CD14-positive monocyte (primary cell): ENCODE measurements at places on chromosomes 4 and X.
A peak's percentile ranks its signal among the peaks of the same experiment; 100 is the strongest.

- DNase-seq = no peak
Observed at GRCh38 chrX:17679261-17679660, 58.0 kb upstream of the SCML1 start.

DNA sequence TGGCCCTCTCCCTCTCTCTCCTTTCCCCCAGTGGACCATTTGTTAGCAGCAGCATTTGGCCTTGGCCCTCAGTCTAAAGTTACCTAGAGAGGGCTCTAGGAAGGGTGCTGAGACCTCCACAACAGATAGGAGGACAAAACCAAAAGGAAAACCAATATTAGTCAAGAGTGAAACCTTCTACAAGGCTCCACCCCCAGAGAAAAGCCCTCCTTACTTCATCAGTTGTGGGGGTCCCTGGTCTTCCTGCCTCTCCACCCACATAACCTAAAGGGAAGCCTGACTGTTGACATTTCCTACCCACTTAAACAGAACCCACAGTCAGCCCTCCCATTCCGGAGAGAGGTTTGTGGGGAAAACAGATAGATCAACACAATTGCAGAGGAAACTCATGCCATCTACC is 4.7 kb upstream of the CD40LG start:
- no peak for DNase-seq

GRCh38 chr4:11919316-11919715 is 490.6 kb upstream of the HS3ST1 start:
- DNase-seq = no peak

DNA sequence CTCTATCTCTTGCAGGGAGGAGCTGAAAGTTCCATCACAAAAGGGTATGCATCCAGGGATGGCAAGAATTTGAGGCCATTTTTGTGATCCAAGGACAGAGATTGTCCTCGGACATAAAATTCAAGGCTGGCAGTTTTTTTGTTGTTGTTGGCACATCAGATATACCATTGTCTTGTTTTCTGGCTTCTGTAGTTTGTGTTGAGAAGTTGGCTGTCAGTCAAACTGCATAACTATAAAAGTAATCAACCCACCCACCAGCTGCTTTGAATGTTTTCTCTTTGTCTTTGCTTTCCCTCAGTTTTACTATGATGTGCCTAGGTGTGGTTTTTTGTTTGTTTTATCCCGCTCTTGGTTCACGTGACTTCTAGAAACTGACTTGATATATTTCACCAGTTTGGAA is 21.6 kb upstream of the PDZD4 start:
- DNase-seq = no peak

DNA sequence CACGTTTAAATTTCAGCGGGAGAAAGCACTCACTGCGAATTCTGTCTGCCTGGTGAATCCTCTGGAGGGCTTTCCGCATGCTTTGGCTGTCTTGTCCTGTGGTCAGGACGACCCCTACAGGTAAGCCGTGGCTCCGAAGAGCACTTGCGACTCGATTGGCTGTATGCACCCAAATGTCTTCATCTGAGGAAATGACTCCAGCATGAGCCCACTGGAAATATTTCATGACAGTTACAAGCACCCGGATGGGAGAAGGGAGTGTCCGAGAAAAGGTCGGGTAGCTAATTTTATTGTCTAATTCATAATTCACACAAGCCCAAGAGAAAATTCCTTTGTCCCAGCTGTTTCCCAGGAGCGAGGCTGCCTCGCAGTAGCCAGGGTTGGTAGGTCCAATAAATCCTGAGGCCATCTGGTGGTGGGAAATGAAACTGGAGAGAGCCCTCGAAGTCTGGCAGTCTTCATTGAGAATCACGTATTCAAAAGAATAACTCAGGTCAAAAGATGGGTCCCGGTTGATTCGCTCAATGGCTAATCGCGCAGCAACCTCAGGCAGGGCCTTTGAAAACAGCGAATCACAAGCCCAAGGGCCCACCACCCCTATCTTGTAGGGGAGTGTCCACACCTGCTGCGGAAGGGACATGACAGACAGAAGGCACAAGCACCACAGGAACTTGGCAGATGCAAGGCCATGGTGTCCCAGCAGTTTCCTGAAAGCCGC is 6.6 kb downstream of the GUCY2F start:
- no peak for DNase-seq

- no peak for DNase-seq
Observed at GRCh38 chr4:108171339-108172230, 2.9 kb upstream of the LEF1 start.

- no peak for DNase-seq
Observed at GRCh38 chrX:13007519-13008188, 32.7 kb downstream of the TMSB4X start.

- DNase-seq = no peak
Observed at GRCh38 chr4:77006753-77007353, 57.3 kb downstream of the SEPTIN11 start.

GRCh38 chr4:6542951-6543350 is 32.0 kb upstream of the MAN2B2 start:
- DNase-seq = no peak

DNA sequence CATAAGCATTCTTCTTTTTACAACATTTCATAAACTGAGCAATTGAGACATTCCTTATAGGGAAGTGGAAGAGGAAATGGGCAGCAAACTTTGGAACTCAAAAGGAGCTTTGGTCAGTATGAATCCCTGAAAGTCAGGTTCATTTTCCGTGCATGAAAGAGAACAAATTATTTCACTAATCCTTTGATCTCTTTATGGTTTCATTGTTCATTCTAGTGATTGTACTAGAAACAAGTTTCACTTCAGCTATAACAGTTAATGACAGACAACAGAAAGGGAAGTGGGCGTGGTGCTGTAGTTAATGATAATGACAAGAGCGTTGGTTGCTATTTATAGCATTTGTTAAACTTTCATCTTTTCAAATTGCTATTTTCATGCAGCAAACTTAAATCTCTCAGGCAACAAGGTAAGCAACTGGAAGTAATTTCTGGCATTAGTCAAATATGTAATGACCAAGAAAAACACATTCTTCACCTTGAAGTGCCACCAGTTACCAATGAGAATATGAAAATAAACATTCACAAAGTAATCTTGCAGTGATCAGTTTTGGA is 98.4 kb downstream of the AREG start:
- peak; percentile 43 for DNase-seq

DNA sequence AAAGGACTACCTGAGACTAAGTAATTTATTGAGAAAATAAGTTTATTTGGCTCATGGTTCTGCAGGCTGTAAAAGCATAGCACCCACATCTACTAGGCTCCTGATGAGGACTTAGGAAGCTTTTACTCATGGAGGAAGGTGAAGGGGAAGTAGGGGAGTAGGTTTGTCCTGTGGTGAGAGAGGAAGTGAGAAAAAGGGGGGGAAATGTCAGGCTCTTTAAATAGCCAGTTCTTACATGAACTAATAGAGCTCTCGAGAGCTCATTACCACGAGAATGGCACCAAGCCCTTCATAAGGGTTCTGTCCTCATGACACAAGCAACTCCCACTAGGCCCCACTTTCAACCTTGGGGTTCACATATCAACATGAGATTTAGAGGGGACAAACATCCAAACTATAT is 125.5 kb upstream of the NRK start:
- no peak for DNase-seq

DNA sequence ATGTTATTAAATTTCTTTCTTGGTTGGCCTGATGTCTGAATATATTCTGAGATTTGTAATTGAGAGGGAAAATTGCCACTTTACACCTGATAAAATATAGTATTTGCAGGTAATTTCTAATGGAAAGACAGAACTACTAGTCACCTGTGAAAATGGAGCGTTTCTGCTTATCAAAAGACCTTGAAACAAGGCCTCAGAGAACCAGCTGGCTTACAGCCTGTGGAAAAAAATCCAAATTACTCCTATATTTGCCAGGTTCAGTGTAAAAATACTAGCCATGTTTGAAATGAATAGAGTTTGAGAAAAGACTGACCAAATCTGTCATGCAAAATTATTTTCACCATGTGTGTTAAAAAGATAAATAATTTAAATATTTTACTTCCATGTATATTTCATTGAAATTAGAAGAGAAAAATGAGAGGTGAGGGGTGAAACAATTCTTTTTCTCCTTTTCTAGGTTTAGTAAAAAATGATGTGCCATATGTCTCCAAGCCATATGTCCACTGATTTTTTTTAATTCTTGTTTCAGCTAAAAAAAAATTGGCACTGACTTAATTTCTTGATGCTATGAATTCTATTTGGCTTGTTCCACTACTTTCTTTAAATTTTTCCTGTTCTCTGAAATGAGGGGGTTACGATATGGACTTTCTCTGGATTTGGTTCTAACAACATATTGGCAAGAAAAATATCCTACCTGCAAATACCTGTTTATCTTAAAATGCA is 464.9 kb downstream of the GRXCR1 start:
- no peak for DNase-seq

- no peak for DNase-seq
Observed at GRCh38 chr4:48372272-48372671, 30.9 kb downstream of the SLAIN2 start.

DNA sequence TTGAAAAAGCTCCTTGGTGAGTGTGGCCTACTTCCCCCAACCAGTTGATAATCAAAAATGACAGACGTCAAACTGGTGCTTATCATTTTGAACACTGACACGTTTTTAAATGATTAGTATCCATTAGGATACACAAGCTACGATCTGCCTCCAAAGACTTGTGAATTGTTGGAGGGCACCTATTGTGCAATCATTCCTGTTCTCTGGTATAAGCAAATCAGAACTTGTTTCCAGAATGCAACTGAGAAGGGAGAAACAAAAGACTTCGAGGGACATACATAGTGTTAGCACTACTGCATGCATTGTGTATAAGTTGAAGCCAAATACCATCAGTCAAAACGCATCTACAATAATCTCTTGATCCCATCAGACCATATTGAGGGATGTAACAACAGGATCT is 11.6 kb downstream of the NPY2R start:
- no peak for DNase-seq

GRCh38 chr4:128735714-128736113 is 73.8 kb upstream of the JADE1 start:
- no peak for DNase-seq

DNA sequence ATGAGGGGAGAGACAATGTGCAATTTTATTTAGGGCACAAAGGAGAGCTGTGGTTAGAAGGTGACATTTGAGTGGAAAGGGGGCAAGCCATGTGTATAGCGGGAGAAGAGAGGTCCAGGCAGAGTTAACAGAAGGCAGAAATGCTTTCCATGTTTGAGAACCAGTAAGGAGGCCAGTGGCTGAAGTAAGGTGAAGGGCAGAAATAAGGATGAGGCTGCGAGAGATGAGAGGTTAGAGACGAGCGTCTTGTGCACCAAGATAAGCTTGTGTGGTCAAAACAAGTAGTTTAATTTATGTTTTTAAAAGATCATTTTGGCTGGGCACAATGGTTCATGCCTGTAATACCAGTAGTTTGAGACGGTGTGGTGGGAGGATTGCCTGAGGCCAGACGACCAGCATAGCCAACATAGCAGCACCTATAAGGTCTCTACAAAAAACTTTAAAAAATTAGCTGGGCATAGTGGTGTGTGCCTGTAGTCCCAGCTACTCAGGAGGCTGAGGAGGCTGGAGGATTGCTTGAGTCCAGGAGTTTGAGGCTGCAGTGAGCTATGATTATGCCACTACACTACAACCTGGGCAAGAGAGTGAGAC is 8.5 kb downstream of the HTT start:
- no peak for DNase-seq

DNA sequence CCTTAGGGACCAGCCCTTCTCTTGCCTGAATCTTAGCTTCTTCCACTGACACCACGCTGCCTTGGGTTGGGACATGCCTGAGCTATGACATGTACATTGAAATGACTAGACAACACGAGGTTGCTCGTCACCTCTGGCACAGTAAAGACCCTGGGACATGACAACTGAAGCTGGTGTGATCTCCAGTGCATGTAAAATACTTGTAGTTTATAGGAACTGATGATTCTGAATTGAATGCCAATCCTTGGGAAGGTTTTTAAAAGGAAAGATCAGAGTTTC is 100.7 kb upstream of the PGRMC2 start:
- DNase-seq = no peak

GRCh38 chrX:131237363-131237762 is 51.7 kb downstream of the IGSF1 start:
- DNase-seq = no peak

DNA sequence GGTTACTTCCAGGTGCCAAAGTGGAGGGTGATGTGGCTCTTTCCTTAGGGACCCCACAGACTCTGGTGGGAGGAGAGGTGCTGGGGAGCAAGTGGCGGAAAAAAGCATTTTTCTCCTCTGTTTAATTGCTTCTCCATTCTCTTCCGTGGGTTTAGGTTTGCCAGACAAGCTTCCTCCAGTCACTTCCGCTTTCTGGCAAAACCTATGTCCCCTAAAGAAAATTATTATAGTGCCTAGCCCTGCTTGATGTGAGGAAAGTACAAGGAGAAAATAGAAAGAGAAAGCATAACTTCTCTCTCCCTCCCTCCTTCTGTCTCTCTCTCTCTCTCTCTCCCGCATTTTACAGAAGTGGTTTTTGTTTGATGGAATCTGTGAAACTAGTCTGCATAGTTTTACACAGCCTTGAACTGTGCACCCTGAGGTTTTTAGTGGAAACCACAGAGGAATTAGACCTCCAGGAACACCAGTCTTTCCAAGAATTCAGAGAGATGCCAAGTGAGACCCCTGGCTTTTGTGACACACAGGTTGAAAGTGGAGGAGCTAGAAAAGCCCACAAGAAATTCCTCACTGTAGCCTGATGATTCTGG is 231.1 kb upstream of the ANXA3 start:
- DNase-seq = no peak

GRCh38 chr4:52198294-52198693 is 147.2 kb downstream of the SPATA18 start:
- no peak for DNase-seq

- DNase-seq = no peak
Observed at GRCh38 chr4:81754169-81754568, 282.5 kb upstream of the RASGEF1B start.

GRCh38 chrX:110412971-110413726 is 54.5 kb downstream of the RTL9 start:
- peak; percentile 41 for DNase-seq

DNA sequence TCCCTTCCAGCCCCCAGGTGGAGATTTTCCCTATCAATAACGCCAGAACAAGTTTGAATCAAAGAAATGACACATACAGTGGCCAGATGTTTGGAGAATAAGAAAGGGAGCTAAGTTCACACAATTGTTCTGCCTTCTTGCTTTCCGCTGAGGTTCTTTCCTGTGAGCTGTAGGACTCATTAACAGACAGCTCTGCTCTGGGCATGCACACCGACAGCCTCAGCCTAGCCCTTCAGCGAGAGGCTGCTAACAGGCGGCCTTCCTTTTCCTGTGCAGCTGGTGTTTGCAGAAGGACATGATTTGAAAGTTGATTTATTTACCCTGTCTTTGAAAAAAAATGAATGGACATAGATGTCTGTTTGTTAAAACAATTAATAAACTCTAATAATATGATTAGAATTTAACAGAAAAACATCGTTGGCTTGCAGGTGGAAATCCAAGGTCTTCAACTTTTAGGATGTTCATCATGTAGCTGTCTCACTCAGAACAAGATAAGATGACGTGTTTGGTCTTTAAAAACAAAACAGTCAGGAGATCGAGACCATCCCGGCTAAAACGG is 183.3 kb downstream of the KDR start:
- DNase-seq = no peak
